ENCODE measurements at places on chromosomes 16 and 17.

- DNase-seq: no peak
These were observed 55.3 kb downstream of the SOCS3 start for GRCh38 chr17:78304549-78305037.

- DNase-seq: no peak
These were observed 16.7 kb upstream of the MYH10 start for GRCh38 chr17:8647202-8647601.

DNA sequence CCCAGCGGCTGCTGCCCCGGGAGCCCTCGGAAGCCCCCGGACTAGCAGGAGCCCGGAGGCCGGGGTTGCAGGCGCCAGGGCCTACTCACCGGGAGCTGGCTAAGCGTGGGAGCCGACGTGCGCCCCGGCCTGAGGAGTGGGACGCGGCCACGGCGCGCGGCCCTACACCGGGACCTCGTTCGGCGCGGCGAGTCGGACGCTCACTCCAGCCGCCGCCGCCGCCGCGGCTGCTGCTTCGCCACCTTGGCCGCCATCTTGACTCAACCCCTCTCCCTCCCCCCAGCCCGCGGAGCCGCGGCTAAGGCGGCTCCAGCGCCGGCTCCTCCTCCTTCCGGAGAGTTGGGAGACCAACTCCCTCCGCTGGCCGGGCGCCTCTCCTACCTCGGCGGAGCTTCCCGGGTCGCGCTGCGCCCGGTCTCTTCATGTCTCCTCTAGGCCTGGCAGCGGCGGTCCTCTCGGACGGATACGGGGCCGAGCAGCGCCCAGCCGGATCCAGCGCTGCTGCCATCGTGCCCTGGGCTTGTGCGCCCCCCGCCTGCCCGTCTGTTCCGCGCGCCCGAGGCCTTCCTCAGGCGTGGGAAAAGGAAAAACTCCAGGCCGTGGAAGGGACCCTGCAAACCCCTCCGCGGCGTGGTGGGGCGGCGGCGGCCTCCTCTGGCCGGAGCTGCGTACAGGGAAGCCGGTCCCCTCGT lies at the start of gene NCOR1:
Gene NCOR1, minus strand, starts transcription at position 262 of the 692 bp plus-strand sequence. CDS start 20,965 bp downstream, outside the sequence.
- DNase-seq: peak; percentile 85

DNA sequence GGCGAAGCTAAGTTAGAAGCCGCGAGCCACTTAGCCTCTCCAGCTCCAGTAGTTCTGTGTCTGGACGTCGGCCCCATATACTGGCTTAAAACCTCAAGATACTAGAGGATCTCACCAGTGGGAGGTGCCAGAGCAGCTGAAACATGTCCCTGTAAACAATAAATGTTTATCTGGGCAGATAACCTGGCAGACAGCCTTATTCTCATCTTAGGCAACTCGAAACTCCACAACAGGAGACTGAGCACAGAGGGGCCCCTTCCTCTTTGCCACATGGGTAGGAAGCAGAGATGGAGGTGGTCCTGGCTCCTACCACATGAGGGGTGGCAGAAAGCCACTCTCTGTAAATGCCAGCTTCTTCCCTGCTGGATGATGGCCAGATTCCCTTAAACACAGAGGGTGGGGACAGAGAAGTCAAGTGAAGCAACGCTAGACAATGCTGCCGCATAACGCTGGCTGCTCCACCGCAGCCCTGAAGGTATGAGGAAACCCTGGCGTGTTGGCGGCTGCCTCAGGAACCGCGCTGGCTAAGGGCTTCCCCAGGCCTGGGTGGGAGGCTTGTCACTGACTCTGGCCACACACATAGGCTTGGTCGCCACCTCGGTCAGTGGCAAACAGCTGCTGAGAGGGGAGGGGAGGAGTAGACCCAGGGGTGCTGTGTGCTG lies 67.9 kb downstream of the HIC1 start:
- peak; percentile 47 for DNase-seq

DNA sequence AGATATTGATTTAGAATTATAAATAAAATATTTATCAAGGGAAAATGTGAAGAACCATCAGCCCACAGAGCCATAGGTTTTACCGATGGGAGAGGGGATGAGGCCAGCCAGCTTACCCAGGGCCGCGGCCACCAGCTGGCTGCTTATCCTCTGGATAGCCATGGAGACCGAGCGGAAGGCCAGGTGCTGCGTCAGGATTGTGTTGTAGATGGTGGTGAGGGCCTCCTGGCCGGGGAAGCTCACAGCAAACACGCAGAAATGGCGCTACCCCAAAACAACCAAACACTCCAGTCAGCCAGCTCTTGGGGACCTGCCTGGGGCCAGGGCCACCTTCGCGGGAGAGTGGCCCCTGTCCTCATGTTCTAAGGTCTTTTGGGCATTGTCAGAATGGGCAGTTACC lies 97.8 kb downstream of the DNAH17 start:
- peak; percentile 23 for DNase-seq

DNA sequence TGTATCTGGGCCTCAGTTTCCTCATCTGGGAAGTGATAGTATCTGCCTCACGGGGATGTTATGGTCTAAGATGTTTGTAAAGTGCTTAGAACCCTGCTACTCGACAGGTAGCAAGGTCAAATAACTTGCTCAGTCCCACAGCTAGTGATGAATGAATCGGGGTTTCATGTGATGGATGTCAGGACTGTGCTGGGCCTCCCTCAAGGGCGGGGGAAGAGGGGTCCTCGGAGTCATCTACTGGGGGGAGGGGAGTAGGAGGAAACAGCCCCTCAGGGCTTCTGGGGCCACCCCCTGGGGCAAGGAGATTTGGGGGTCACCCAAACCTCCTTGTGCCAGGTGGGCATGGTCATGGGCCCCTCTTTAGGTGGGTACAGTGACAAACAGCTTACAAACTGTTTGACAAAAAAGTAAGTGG lies 732 bp downstream of the PNPO start:
- no peak for DNase-seq

GRCh38 chr16:67393111-67393787 lies at the start of gene TPPP3:
Gene TPPP3, minus strand, starts transcription at chr16:67393498. Its CDS starts 2,387 bp downstream, at chr16:67391111.
- DNase-seq: peak; percentile 91

GRCh38 chr17:4898927-4899326 lies 409 bp upstream of the C17orf107 start:
- DNase-seq: no peak

GRCh38 chr17:51228161-51228560 lies 31.7 kb downstream of the MBTD1 start:
- DNase-seq: no peak

DNA sequence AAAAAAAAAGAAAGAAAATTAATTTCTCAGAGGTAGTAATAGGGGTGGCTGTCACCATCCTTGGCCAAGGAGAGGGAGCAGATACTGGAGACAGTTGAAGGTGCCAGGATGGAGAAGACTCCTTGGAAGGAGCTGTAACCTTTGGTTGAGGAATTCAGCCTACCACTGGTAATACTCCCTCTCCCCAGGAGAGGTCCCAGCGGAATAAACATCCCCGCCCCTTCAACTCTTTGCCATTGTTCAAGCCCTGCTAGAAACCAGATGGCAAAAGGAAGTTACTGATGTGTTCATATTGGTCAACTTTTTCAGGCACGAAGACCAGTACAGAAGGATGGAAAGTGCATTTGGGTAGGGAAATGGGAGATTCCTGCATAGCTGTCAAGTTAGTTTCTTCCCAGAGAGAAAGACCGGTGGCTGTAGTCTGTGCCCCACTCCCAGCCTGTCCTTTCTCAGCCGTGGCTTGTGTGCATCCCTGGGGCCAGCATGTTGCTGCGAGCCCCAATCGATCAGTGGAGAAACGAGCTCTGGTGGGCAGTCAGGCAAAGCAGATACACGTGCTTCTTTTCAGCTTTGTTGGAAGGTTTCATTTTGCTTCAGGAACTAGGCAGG lies 612.1 kb downstream of the MAF start:
- DNase-seq: no peak

DNA sequence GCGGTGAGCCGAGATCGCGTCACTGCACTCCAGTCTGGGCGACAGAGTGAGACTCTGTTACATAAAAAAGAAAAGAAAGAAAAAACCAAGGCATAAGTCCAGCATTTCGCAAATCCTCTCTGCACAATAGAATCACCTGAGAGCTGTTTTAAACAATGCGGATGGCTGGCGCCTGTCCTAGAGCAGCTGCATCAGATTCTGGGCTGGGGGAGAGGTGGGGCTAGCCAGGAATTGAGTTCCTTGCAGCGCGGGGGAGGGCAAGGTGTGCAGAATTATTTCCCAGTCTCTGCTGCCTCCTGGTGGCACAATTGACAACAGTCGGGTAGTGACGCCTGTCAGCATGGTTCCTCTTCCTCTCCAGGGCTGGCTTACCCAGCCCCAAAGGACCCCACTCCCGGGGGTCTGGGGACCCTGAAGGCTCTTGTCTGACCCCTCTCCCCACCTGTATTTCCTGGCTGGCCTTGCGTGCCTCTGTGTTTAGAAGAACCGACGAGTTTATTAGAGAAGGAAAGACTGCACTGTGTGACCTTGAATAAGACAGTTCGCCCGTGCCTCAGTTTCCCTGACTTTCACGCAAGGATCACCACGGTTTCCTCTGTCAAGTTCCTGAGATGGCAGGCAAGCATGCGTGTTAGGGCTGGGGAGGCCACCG lies 41.1 kb upstream of the PLCG2 start:
- peak; percentile 68 for DNase-seq

DNA sequence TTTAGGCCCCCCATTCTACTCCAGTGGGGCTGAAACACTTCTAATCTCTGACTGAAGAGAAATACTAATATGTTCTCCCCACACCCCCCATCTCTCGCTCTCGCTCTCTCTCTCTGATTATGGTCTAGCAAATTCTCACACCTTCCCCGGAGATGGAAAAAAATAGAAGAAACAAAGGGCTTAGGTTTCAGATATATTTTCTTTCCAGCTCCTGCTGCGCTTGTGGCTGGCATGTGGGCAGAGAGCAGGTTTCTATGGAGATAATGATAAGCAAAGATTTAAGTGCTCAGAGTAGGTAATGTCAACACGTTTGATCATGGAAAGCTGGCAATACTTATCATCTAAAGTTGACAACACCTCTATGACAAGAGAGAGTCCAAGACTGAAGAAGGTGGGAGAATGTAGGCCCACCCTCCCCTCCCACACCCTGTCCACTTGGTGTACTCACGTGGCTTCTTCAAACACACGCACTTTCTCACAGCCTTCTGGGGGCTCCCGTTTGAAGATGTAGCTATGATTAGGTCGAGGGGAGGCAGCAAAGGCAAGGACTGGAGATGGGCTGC lies 8.0 kb upstream of the SLC35B1 start:
- DNase-seq: no peak

GRCh38 chr17:77085926-77086432 lies 54.8 kb upstream of the SEC14L1 start:
- DNase-seq: no peak

GRCh38 chr17:45584092-45585036 lies 93.8 kb upstream of the PLEKHM1 start:
- no peak for DNase-seq

- DNase-seq: no peak
These were observed 27.9 kb upstream of the ARL6IP1 start for GRCh38 chr16:18829251-18829650.

GRCh38 chr17:34571428-34572130 lies 7.8 kb upstream of the TMEM132E start:
- DNase-seq: no peak

- DNase-seq: no peak
These were observed 17.0 kb downstream of the DUSP14 start for GRCh38 chr17:37506678-37507077.

GRCh38 chr17:65100316-65101140 lies 36.6 kb upstream of the RGS9 start:
- DNase-seq: peak; percentile 59

DNA sequence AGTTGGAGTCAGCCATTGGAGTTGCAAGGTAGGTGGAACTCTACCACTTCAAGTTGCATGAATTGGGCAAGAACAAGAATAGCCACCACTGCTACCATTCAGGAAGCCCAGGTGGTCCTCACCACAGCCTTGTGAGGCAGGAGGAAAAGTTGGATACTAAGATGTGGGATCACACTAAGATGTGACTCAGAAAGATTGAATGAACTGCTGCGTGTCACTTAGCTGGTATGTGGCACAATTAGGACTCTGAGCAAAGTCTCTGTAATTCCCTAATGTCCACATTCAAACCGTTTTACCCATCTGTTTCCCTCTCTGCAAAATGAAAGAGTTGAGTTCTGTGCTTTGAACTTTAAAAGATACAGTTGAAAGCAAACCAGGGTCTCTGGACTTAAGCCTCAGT lies 44.7 kb upstream of the HS3ST3A1 start:
- no peak for DNase-seq

- DNase-seq: no peak
These were observed 261.8 kb upstream of the CACNG5 start for GRCh38 chr17:66573078-66573477.

DNA sequence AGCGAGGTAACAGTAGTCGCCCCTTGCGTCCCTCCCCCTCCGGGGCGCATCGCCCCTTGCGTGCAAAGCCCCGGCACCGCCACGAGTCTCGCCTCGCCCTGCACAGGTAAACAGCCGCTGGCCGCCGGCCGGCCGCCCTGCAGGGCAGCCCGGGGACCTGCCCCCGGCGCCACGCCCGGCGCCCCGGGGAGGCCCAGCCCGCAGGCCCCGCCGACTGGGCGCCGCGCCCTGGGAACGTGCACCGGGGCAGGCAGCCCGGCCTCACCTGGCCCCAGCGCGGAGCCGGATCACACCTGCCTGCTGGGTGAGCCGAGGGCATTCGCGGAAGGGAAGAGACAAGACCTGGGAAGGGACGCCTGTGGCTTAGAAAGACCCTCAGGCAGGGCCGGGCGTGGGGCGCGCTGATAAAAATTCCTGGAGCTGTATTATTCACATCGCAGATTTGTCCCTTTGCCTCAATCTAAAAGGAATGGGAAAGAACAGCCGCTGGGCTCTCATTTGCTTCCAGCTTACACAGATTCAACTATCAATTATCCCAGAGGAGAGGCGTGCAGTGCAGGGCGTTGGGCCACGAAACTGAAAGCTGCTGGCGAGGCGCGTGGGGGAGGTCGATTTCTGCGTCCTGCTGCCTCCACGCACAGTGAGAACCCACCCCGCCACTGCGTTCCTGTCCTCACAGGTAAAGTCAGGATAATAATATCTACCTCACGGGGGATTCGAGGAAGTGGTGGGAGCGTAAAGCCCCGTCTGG lies 451.9 kb downstream of the SLC39A11 start:
- DNase-seq: no peak

DNA sequence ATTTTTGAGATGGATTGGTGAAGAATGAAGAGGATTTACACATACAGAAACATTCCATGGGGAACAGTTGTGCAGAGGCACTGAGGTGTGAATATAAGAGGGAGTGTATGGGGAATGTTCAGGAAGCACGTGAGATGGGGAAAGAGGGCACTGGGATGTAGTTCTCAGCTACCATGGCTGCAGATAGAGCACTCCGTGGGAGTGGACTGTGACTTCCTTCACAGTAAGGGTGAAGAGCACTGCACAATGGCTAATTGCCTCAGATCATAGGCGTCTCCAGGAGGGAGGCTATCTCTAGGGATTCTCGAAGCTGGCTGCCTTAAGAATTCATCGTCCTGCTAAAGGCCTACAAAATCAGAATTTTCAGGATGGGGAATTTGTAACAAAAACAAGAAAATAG lies 7.0 kb downstream of the YPEL2 start:
- no peak for DNase-seq

All from NCI-H1092 (cell line).